ENCODE measurements at places on chromosomes 16 and 17.
A peak's percentile ranks its signal among the peaks of the same experiment; 100 is the strongest.

- no peak for DNase-seq
Observed at GRCh38 chr17:7294614-7295153, at the start of gene YBX2. Gene YBX2, minus strand, starts transcription at chr17:7294639. Its CDS starts 139 bp downstream, at chr17:7294500.

DNA sequence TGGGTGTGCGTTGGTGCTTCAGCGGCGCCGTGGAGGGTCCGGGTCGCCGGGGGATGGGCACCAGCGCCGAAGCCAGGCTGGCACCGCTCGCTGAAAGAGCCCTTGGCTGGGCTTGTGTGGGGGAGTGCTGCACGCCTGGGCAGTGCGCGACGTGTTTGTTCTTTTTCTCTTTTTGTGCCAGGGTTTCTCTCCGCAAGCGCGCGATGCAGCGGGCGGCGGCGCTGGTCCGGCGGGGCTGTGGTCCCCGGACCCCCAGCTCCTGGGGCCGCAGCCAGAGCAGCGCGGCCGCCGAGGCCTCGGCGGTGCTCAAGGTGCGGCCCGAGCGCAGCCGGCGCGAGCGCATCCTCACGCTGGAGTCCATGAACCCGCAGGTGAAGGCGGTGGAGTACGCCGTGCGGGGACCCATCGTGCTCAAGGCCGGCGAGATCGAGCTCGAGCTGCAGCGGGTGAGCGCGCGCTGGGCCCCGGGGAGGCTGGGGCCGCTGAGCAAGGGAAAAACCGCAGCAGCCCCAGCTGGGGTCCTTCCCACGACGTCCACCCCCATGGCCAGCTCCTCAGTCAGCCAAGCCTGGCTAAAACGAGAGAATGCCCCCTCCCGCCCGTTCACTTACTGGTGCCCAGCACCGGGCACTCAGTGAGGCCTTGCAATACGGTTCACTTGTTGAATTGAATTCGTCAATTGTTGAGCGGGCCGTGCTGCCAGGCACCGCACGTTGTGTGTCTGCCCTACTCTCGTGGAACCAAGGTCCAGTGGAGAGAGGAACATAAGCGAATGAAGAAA, 541 bp downstream of the GPT2 start:
- no peak for DNase-seq

DNA sequence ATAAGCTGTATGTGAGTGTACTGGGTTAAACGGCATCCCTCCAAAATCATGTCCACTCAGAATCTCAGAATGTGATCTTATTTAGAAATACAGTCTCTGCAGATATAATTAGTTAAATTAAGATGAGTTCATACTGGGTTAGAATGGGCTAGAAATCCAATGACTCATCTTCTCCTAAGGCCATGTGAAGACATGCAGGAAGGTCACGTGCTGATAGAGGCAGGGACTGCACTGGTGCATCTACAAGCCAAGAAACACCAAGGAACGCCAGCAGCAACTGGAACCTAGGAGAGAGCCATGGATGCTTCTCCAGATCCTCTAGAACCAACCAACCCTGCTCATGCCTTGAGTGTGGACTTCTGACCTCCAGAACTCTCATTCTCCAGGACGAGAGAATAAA, 241.0 kb downstream of the XYLT1 start:
- no peak for DNase-seq

DNA sequence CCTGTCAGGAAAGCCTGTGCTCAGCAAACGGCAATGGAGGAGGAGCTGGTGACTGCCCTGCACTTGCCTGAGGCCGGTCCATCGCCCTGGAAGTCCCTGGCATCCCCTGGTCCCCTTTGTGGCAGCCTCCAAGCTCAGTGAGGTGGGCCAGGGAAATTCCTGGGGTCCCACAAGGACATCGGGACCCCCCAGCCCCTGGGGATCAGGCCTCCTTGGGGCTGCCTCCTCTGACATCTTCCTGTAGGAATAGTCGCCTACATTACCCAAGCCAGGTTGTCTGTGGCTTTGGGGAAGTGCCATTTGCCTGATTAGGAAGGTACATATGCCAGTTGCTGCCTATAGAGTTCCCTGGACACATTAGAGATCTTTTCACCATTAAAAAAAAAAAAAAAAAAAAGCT, 7.1 kb upstream of the KRT9 start:
- DNase-seq, result no peak

DNA sequence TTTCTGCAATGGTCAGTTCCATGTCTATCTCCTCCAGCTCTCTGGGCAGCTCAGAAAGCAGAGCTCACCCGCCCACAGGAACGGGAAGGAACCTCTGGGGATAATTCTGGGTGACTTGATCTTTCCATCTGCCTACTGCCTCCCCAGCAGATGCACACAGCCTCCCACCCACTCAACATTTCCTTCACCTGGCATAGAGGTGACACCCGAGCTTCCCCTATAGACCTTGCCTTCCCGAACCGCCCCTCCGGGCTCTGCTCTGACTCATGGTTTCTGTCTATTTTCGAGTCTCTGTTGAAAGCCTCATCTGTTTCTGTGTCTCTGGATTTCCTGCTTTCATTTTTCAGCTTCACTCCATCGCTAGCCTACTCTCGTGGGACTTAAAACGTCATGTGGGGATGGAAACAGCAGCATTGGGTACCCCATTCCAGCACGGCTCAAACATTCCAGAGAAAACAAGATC, 11.4 kb downstream of the GGA3 start:
- DNase-seq, result peak; percentile 51

Measured in kidney glomerular epithelial cell (primary cell).